Head of caudate nucleus (tissue), 42 donors: ENCODE measurements at places on chromosomes 1 and 21.
A peak's percentile ranks its signal among the peaks of the same experiment; 100 is the strongest.

- no peak for DNase-seq
Measured at GRCh38 chr1:246761396-246761795, 37.2 kb downstream of the SCCPDH start.

DNA sequence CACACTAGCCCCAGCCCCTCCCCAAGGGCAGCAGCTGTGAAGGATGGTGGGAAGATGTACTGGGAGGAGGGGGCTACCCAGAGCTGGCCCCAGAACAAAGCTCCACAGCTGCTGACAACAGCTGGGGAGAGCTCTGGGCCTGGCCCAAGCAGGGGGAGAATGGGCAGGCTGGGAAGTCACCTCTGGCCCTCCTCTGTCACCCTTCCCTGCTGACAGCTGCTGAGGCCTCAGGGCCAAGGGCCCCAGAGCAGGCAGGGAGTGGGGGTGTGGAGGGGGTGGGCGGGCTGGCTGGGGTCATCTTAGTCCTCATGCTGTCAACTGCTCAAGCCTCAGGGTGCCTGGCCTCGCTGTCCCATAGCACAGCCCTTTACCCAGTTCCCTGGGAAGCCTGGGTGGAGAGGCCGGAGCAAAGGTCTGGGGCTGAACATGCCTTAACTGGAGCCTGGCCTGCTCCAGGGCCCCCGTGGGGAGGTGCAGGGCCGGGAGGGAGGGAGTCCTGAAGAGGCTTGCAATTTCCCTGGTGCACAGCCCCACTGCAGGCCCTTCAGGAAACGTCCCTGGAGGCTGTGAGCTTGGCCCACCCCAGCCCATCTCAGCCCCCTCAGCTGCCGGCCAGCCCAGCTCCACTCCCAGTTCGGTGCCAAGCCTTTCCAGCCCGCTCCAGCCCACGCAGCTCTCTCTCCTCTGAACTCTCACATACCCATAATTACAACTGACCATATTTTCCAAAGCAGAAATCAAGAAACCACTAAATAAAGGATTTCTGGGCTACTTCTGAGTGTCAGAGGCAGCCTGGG is 25.7 kb downstream of the HSPG2 start:
- no peak for DNase-seq

DNA sequence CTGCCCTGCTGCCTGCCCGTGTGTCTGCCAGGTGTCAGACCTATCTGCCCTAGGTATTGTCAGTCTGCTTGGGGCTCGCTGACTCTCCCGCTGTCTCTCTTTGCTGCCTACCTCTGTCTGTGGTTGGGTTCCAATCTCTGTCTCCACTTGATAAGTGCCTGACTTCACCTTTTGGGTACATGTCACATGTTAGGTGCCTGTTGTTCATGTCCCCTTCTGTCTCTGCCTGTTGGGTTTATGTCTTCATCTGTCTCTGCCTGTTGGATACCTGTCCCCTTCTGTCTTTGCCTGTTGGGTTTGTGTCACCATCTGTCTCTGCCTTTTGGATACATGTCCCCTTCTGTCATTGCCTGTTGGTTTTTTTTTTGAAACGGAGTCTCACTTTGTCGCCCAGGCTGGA is 14.6 kb downstream of the RPS6KA1 start:
- no peak for DNase-seq

DNA sequence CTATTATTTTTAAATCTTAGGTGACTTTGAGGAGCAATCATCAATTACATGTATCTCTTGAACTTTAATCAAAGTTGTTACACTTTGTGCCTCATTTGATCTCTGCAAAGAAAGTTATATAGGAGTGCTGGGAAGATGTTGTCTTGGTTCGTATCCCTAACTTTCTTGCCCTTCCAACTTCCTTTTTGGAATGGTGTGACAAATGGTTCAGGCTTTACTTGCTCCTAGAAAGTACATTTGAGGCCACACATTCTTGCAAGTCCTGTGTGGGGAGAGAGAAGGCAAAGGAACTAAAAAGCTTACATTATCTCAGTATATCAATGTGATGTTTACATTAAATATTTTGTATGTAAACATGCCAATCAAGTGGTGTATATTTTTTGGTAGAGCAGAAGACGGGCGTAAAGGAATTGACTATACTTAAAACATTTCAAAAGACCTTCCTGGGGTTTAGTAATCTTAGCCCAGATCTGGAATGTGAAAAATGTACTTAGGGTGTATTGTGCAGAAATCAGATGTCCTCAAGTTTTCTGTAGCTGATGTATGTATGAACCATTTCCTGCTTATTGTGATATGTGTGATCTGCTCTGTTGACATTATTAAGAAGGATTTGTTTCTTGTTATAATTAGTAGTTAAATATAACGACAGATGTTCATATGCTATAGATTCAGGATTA is 59.2 kb downstream of the USP25 start:
- no peak for DNase-seq

- DNase-seq = no peak
Measured at GRCh38 chr1:185652348-185652747, 81.8 kb upstream of the HMCN1 start.

DNA sequence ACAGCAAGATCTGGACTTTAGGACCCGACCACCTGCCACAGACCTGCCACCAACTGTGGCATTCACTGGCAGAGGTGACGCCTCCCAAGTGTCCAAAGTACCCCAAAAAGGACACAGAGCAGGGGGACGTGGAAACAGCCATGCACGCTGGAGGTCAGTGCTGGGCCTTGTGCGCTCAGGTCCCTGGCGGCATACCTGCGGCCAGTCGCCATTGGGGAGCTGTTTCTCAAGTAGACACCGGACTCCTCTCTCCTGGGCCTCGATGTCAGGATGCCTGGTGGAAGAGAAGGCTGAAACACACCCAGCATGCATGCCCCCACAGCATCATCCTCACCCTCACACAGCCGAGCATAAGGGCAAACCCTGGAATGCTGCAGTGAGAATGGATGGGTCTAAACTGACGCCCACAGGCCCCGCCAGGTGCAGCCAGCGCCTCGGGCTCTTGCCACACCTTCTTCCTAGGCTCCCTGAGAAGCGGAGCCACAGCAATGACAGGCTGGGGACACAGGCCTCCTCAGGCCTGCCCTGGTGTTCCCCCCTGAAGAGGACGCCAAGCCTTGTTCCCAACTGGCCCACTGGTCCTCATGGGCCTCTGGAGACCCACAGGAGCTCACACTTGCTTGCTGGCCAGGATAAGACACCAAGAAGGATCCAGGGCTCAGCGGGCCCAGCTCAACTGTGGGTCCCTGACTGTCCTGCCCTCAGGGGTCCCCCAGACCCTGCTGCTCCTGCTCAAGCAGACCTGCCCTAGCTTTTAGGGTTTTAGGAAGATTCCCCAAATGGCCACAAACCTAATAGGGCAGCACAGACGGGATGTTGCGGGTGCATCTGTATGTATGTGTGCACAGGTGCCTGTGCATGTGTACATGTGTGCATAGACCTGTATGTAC is 7.7 kb upstream of the SPATC1L start:
- DNase-seq = no peak

DNA sequence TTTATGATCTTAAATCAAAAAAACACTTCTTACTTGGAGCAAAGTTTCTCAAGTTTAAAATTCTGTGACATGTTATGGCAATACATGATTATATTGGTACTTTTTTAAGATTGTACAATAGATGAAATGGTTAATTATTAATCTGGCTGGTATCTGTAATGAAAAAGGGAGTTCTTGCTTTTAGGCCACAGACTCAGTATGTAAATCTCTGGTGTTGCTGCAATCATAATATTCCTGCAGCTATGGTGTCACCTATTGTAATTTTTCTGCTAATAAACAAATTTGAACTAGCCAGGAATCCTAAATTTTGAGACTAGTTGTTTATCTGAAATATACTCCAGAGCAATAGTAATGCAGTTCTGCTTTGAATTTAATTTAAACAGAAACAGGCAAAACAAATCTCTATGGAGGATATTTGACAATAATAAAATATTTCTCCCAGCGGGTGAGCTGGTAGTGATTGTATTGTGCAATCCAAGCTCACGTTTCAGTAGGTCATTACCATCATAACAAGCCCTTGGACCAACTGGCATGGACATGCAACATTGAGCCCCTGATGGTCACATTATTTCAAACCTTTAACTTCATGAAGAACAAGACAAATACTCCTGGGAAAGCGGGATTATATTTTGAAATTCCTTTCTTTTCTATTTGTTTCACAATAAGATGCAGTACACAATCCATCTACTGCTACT is 77.2 kb upstream of the USH2A start:
- DNase-seq = no peak

GRCh38 chr1:246161626-246162025 is 345.5 kb downstream of the SMYD3 start:
- no peak for DNase-seq

DNA sequence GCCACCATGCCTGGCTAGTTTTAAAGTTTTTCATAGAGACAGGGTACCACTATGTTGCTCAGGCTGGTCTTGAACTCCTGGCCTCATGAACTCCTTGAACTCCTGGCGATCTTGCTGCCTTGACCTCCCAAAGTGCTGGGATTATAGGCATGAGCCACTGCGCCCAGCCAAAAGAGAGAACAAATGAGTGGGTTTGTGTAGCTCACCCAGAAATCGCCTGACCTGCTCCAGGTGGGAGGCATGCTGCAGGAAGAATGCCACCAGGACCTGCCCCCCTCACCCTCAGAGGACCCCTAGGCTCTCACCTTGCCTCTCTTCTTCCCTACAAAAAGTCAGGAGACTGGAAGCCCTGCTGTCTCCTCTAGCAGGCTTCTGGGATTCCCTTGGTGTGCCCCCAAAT is 88.8 kb downstream of the SYT2 start:
- no peak for DNase-seq

- DNase-seq = no peak
Measured at GRCh38 chr21:33031152-33031911, 5.6 kb downstream of the OLIG2 start.

DNA sequence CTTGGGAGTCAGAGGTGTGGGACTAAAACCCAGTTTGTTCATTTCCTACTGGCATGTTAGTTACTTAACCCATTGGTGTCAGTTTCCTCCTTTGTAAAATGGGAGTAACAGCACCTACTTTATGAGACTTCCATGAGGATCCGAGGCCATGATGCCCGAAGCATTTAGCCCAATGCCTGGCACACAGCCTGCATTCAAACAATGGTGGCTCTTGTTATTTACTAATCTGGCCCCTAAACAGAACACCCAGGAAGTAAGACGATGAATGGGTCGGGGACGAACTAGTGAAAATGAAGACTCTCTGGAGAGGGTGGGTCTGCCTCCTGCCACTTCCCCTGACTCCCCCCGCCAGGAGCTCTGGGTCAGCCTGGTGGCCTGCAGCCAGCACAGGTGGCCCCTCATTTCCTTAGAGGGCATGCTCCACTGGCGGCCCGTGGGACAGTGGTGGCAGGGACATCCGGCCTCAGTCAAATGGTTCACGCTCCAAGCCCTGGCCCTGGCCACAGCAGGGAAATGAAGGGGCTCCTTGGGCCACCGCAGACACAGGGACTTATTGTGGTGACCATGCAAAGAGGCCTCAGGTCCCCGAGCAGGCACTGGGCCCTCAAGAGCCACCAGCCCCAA is 9.5 kb upstream of the TAS1R2 start:
- no peak for DNase-seq

DNA sequence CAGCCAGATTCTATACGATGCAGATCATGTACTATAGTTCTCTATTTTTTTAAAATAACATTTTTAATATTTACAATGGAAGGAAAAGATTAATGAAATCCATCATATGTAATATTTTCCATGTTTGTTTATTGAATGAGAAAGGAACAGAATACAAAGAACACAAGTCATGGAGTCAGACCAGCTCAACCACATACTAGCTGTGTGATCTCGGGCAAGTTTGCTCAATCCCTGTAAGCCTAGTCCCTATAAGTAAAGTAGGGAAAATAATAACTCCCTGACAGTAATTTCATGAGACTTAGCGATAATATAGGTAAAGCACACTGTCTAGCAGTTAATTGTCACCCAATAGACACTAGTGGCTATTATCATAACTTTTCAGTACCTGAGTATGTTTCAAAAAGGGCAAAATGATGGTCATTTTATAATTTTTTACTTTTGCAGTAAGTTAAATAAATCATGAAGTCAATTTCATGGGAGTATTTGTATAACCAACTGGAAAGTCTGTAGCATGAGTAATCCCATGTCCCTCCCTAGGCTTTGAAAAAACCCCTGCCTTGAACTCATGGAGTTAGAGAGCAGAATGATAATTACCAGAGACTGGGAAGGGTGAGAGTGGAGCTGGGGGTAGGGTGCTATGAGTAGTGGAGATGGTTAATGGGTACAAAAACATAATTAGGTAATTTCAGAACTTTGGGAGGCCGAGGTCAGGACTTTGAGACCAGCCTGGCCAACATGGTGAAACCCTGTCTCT is 37.0 kb upstream of the EPS15 start:
- no peak for DNase-seq

DNA sequence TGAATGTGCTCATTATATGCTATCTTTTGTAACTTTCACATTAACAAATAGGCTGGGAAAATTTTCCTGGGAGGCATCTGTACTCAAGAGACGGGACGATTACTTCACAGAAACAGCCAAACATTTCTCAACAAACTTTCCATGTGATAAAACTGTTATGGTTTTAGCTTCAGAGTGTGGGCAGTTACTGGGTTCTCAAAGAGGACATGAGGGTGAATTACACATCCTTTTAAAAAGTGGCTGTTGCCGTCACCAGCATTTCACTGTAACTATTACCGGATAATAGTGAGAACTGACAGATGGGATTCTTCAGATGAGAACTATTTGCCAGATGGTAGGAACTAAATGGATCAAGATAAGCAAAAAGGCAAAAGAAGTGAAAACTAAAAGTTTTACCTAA is 109.1 kb downstream of the APP start:
- DNase-seq = no peak

GRCh38 chr1:238738892-238739291 is 647.5 kb upstream of the CHRM3 start:
- no peak for DNase-seq

DNA sequence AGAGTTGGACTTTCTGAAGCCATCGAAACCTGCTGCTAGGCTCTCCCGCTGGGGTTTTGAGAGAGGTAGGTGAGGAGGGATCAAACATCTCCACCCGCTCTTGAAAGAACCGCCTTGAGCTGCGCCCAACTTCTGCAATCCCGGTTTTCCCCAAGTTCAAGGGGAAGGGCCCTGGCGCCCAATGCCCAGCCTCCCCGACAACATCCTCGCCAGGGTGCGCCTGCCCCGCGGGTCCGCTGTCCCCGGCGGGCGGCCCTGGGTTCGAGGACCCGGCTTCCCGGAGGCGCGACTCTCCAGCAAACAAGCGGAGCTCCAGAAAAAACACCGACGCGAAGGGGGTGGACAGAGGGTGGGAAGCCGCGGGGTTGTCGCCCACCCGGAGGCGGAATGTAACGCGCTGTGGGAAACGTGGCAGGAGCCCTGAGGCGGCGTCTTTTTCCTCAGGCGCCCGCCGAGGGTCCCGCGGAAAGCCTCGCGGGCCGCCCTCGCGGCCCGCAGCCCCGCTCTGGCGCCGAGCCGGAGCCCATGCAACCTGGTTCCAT is 607 bp downstream of the BTG3 start:
- DNase-seq = peak; percentile 22

- no peak for DNase-seq
Measured at GRCh38 chr1:181259026-181259745, 170.7 kb downstream of the IER5 start.

GRCh38 chr1:37465593-37466517 is 8.5 kb upstream of the ZC3H12A start:
- DNase-seq = no peak
